ENCODE measurements at places on chromosomes 11 and 22.

DNA sequence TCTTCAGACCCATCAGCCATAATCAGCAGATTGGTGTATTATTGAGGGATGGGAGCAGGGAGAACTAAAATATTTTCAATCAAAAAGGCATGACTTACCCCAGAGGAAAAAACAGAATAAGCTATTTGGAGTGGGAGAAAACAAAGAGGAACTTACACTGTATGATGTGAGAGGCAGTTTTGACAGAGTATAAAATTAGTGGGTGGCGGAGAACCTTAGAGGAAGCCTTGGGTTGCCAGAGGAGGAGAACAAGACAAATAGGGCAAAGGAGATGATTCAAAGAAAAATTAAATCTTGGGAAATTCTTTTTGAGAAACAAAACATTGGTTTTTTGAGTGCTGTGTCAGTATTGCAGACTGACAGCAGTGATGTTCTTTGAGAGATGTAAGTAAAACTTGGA lies 285.0 kb downstream of the C11orf87 start:
- DNase-seq: no peak

DNA sequence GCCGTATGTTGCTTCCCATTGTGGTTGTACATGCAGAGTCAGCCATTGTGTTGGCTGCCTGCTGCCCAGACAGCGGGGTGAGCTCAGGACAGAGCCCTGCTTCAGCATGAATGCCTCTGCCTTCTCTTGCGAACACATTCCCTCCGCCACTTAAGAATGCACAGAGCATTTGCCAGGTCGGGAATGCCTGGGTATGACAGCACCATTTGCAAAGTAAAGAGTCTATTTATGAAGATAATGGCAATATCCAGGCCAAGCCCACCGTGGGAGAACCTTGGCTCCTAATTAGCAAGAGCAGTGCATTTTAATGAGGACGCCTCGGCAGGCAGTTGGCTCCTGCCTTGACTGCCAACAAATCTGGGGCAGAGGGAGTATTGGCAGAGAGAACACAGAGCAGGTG lies 62.5 kb upstream of the SORL1 start:
- no peak for DNase-seq

- DNase-seq: no peak
Observed at GRCh38 chr22:44520465-44521094, 22.5 kb upstream of the RTL6 start.

- DNase-seq: no peak
Observed at GRCh38 chr11:112662554-112662953, 298.7 kb upstream of the NCAM1 start.

DNA sequence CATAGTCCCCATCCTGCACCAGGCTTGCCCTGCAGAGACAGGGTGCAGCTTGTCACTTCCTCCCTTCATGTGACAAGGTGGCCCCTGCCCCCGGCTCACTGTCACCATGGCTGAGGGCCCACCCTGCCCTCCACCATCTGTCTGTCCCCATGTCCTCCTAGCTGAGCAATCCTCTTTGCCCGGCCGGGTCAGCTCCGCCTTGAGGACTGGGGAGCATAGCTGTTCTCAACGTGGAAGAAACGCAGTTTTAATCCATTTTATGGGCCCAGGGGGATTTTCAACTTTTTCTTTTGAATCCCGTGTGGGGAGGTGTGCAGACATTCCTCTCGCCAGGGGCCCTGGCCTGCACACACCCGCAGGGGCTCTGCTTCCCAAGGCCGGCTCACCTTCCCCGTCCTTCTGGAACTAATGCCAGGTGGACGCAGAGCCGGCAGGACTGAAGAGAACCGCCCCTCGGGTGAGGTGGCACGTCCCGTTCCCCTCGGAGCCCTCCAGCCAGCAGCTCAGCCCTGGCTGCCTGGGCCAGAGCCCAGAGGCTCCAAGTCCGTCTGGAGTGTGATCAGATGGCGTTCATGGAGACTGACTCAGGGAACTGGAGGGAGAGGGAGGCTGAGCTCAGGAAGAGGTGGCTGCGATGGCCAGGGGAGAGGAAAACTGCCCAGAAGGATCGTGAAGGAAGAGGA lies 1108.7 kb downstream of the BRD1 start:
- DNase-seq: no peak

GRCh38 chr11:119975561-119976152 lies 162.3 kb downstream of the TRIM29 start:
- DNase-seq: no peak

GRCh38 chr11:65121447-65121864 lies 478 bp downstream of the FAU start:
- DNase-seq: no peak

GRCh38 chr22:46970411-46971098 lies 208.1 kb downstream of the TBC1D22A start:
- no peak for DNase-seq

DNA sequence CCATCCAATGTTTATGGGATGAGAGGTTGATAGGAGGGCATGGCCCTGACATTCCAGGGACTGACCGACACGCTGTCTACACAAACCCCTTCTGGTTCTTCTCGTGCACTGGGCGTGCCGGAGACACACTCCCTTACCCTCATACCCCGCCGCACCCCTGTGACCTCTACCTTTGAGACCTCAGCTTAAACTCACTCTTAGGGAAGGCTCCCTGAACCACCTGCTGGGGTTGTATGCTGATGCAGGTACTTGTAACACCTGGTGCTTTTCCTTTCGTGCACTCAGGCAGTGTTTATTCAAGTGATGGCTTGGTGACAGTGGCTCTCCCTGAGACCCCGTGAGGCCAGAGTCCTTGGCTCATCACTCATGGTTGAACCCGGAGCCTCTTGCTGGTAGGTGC lies 12.0 kb downstream of the PPARA start:
- no peak for DNase-seq

- DNase-seq: no peak
Observed at GRCh38 chr22:49763138-49763537, 64.5 kb downstream of the BRD1 start.

GRCh38 chr11:94708176-94708575 lies 60.0 kb upstream of the AMOTL1 start:
- DNase-seq: no peak

DNA sequence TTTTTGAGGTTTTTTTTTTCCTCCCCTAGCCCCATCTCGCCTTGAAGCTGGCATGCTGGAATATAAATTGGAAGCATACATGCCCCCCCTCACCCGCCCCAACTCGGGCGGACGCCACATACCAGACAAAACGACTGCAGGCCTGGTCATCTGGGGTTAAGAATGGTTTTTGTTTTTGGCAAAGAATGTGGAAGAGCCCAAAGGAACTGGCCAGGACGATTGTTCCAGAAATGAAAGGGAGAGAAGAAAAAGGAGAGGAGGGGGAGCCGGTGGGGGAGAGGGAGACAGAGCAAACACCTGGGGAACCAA lies 25.0 kb downstream of the MN1 start:
- DNase-seq: no peak

DNA sequence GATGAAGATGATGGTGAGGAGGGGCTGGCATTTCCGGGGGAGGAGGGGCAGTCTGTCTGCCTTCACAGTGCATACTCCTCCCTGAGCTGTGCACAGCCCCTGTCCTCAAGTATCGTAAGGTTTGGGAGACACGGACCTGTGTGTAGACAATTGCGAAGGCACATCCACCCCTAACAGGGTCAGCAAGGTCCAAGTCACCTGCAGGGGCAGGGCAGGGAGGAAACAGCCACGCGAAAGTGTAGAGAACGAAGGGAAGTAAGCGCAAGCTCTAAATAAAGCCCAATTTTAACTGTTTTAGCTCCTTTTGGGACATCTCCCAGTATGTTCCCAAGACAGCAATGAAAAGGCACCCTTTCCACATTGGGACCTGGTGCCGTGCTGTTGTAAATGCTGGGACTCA lies 448.2 kb downstream of the TBC1D22A start:
- no peak for DNase-seq

DNA sequence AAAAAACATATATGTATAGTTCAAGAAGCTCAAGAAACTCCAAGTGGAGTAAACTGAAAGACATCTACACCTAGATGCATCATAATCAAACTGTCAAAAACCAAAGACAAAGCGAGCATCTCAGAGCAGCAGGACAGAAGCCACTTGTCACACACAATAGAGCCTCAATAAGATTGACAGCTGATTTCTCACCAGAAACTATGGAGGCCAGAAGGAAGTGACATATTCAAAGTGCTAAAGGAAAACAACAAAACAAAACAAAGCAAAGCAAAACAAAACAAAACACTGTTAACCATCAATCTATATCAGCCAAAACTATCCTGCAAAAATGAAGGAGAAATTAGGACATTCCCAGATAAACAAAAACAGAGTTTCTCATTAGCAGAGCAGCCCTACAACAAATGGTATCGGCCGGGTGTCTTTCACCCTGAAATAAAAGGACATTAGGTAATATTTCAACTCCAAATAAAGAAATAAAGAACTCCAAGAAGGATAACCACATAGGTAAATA lies 65.8 kb upstream of the SEPTIN5 start:
- no peak for DNase-seq

DNA sequence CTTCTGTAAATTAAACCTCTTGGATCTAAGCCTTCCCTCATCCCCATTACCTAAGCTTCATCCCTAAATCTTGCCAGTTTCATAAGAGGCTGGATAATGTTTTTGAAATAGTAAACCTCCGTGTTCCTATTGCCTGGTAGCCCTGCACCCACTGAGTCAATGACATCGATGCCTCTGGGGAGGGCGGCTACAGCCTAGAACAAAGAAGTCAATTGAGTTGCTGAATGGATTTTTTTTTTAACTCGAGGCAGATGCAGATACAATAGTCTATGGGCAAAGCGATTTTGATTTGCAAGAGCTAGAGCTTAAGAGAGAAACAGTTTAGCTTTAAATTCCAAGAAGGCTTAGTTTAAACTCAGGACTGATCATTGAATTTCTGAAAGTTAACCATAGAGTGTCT lies 121.3 kb downstream of the NECTIN1 start:
- DNase-seq: no peak

- no peak for DNase-seq
Observed at GRCh38 chr11:36097219-36097650, 153.4 kb downstream of the LDLRAD3 start.

GRCh38 chr11:77779935-77780334 lies 40.6 kb downstream of the RSF1 start:
- no peak for DNase-seq

DNA sequence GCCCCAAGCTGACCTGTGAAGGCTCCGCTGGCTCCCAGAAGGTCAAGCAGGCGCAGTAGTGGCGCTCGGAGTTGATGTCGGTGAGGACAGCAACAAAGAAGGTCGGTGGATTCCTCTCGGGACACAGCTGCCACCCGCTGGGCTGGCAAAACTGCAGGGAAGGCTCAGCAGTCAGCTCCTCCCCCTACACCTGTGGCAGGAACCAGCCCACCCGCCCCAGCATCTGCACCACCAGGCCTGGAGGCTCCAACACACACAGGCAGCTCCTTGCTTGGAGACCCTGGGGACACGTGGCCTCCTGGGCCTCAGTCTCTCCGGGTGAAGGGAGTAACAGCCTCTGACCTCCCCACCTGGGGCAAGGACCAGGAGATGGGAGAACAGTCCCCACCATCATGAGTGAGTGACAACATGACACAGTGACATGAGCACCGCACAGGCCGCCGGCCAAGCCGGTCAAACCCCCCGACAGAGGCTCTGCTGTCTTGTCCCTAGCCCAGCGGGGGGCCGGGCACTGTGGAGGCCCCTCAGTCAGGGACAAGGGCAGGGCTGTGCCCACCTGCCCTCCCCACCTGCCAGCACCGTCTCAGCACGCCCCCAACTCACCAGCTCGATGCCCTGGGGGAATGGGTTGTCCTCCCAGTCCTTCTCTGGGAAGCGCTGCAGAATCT lies 6.9 kb downstream of the SBF1 start:
- no peak for DNase-seq

GRCh38 chr11:34921156-34921555 lies 4.7 kb downstream of the PDHX start:
- no peak for DNase-seq

- DNase-seq: no peak
Observed at GRCh38 chr22:49909476-49910205, 8.6 kb downstream of the ALG12 start.

GRCh38 chr11:66316849-66317251 lies at the start of gene CD248:
TSS of gene CD248 (minus strand) at chr11:66317044. CDS start at chr11:66317027, 17 bp downstream.
- DNase-seq: peak; percentile 39

- DNase-seq: no peak
Observed at GRCh38 chr22:23225337-23225723, 45.0 kb downstream of the BCR start.

DNA sequence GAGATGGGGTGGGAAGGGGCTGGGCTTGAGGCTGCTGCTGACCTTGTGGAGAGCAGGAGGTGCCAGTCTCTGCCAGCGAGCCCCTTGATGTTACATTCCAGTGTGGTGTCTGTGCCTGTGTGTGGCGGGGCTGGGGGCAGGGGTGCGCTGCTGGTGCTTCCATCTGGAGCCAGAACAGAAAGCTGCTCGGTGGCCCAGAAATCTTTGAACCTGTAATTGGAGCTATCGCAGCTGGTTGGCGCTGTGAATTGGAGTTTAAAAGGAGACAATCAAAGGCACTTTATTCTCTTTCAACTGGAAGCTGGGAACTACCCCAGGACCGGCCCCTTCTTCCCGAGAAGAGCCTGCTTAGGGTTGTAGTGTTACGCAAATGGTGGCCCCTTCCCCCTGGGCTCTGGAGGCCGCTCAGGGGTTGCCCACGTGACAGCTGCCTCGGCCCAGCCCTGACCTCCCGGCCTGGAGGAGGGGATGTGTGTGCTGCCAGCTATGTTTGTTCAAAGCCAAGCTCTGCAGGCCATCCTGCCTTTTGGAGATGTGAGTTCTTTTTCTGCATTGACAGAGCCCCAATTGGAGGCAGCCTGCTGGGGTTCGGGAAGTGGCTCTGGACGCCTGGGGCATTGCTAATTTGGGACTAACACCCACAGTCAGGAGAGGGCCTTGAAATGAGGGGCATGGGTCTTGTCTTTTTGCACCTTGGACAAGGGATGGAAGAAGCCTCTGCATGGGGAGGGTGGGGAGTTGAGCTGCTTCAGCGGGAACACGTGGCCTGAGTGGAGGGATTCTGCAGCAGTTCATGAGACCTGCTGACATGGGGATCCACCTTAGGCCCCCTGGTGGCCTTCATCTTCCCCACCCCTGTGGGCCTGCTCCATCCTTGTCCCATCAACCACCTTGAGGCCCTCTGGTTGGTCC lies 14.0 kb upstream of the ARSA start:
- no peak for DNase-seq

GRCh38 chr11:102012946-102013345 lies 34.3 kb upstream of the CFAP300 start:
- no peak for DNase-seq

DNA sequence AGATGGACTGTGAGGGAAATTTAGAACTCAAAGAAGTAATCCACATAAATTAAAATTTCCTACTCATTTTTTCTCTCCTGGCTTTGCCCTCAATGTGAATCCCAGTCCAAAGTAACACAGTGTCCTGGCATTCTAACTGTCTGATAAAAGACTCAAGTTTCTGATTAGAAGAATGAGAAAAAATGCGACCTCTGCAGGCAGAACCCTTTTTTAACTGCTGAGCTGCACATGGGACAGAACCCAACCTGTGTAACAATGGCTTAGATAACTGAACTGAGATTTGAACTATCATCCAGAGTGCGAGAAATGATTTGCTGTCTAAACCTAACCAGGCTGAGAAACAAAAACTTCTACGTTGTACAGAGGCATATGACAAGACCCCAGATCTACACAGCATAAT lies 385.6 kb upstream of the LRRC4C start:
- no peak for DNase-seq

GRCh38 chr22:40654522-40655167 lies 18.1 kb upstream of the MRTFA start:
- DNase-seq: no peak
